ENCODE measurements at places on chromosomes 5 and 9.

GRCh38 chr5:35881758-35882157, 25.1 kb downstream of the IL7R start:
- DNase-seq: no peak

GRCh38 chr9:107872457-107873192, 383.1 kb upstream of the KLF4 start:
- no peak for DNase-seq

DNA sequence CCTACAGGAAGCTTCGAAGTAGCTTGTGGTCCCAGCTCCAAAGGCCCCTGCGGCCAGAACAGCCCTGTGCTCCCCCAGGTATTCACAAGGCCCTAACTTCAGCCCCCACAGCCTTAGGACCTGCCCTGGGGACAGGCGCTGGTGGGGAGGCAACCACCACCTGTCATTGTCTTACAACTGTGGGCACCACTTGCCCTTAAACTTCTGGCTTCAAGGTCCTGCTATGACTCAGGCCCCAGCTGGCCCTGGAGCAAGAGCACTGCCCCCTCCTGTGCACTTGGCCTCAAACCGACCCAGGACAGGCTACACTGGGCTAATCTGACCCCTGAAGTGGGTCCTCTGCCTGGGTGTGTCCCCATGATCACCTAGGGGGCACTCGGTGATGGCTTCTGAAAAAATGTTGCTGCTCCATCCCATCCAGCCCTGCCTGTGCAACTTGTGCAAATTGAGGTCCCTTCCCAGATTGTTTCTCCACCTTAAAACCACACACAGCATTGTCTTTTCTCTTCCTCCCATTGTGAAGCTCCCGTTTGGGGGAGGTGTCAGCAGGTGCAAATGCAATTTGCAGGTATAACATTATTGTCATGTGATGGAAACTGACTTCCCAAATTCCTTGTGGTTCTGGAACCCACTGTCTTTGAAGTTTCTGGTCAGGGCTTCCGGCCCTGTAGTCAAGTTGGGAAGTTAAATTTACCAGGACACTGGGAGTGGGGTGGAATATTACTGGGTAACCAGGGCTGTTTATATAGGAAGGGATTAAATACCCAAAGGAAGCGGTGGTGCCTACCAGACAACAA, 1.1 kb upstream of the PROB1 start:
- no peak for DNase-seq

GRCh38 chr9:128768606-128769005, 3.1 kb downstream of the ZER1 start:
- DNase-seq: no peak

DNA sequence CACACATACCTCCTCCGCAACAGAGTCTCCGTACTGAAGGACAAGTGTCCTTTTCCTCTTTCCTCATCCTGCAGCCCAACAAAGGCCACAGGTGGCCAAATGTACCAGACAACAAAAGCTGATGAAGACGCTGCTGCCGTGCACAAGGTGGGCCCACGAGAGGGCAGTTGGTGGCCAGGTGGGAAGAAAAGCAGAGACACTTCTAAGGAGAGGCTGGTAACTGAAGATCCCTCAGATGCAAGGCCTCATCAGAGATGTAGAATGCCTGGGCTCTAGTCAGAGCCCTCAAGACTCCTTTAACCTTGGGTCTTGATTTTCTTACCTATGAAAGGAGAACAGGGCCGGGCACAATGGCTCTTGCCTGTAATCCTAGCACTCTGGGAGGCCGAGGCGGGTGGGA, 75.7 kb downstream of the NRG2 start:
- no peak for DNase-seq

DNA sequence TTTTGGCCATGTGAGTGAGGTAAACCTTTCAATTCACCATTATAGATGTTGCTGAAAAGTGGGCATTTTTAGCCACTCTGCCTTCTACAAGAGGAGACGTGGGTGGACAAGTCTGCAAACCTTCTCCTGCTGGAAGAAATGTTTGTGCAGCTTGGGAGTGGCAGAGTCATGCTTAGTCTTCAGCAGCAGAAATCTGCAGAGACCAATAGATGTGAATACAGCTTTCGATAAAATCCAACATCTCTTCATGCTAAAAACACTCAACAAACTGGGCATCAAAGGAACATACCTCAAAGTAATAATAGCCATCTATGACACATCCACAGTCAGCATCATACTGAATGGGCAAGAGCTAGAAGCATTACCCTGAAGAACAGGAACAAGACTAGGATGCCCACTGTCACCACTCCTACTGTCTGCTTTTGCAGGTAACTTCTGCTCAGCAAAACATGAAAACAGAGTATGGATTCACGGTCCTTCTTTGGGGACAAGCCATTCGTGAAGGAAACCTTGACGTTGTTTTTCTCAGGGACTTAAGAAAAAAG, 91.3 kb downstream of the RALGPS1 start:
- no peak for DNase-seq

DNA sequence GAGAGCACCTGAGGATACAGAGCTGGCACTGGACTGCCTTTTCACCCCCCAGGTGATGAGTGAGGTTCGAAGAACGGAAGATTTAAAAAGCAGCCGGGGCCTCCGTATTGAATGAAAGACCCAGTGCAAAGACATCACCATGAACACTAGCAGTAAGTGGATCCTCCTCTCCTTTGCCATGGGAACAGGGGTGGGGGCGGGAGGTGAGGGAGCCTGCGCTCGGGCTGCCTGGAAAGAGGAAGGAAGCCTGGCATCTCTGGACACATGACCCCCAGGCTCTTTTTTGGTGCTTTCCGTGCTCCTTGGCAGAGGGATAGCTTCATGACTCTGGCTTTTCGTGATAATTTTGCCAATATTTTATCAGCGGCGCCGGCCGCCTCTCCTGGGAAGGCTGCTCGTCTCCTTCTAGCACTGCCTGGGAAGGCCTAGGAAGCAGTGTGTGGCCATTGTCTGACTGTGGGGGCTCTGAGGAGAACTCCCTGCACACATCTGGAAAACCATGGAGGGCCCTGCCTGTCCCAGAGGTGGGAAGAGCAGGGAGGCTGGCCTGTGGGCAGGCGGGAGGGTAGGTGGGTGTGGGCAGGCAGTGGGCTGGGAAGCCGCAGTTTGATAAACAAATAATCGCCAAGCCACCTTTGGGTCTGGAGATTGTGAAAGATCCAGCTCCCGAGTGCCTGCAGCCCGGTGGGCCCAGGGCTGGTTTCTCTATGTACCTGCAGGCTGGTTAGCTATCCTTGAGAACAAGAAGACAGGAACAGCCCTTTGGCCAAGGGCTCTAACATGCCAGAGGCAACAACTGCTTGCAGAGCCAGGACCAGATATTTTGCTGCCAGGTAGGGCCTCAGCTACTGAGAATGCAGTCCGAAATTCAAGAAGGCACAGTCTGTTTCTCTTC, 911 bp downstream of the ABLIM3 start:
- no peak for DNase-seq
